ENCODE measurements at places on chromosomes 3 and 15.

DNA sequence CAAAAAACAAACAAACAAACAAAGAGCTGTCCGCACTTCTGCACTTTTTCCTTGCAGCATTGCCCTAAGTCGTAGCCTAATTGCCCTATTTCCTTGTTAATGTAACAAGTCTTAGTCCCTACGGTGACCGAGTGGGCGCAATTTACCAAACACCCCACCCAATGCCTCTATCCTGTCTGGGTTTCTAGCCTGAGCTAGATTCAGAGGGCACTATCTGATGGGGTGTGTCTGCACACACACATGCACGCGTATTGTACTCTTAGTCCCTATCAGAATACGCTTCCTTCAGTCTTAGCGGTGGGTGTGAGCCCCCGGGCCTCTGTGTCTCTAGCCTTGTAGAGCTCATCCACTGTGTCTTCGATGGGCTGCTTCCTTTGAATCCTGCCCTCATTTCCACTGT lies 125.9 kb upstream of the DLG1 start:
- no peak for DNase-seq

- peak; percentile 76 for DNase-seq
Measured at GRCh38 chr15:69414701-69415167, 585 bp downstream of the KIF23 start.

DNA sequence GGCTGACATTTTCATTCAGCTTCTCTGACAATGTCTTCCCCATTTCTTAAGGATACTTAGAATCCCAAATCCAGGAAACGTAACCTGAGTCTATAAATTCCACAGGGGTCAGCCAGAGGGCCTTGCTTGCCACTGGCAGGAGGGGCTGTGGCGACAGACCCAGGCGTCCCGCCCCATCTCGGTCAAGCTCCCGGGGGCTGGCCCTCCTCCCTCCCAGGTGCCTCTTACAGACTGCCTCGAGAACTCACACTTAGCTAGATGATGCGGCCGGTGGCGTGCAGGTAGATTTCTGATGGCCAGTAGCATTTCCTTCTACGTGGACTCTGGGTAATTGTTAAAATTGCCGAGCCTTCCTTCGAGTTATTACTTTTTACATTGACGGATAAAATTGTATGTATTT lies 172.5 kb downstream of the NSMCE3 start:
- no peak for DNase-seq

- DNase-seq, result no peak
Measured at GRCh38 chr3:114608293-114608692, 314.5 kb downstream of the TIGIT start.

DNA sequence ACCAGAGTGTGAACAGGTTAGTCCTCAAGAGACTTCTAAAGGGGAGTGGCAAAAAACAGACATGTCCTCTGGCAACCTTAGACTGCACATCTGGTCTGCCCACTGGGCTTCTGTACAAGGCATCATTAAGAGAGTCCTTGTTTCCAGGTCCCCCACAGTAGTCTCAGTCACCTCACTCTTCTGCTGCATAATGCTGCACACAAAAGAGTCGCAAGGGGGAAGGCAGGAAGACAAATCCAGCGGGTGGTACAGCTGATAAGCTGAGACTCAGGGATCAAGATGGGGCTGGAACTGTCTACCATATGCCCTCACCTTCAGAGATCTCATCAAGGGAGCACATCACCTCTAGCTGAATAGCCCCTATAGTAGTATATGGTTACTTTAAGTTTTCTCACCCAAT lies 27.4 kb upstream of the RPS17 start:
- DNase-seq, result no peak

DNA sequence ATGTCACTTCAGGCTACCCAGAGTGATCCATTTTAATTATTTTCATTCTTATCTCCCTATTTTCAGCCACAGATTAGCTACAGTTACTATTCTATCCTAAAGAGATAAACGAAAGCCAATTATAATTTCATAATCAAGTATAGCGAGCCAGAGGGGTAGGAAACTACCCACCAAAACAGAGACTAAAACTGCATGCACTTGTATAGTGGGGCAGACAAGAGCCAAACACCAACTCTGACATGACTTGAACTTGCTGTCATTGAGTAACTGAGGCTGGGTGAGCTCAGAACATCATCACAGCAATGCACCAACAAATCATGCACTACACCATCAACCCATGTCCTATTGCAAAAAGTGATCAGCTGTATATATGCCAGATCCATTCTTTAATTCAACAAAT lies 64.8 kb downstream of the FBN1 start:
- no peak for DNase-seq

GRCh38 chr15:63369296-63369695 lies 12.3 kb downstream of the CA12 start:
- no peak for DNase-seq
